ENCODE measurements at places on chromosomes 11 and 22.

DNA sequence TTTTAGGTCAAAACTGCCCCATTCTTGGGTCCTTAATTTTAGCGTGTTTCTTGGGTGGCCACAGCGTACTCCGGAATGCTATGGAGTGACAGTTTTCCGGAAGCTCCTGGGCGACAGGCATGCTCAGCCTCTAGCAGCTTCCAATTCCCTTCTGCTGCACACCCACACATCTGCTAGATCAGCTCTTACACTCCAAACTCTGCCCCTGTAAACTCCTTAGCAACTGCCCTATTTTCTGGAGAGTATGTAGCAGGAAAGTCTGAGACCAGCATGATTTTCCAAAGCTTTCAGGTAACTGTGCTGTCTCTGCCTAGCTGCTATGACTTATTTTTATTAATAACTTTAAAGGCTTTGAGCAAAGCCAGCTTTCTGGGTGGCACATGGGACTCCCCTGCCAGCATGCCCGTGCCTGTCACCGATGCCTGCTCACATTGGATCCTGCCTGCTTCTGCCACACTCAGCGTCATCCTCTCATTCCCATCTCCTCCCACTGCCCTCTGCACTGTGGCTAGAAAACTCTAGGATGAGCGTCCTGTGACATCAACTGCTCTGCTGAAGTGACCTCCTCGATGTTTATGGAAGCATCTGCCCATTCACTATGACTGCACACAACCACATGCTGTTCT lies 17.3 kb downstream of the TOLLIP start:
- DNase-seq, result no peak

- no peak for DNase-seq
Observed at GRCh38 chr11:64787526-64788320, 9.4 kb upstream of the SF1 start.

- DNase-seq, result no peak
Observed at GRCh38 chr22:36540867-36541642, 12.1 kb upstream of the EIF3D start.

GRCh38 chr22:29187831-29188230 lies 17.9 kb upstream of the EMID1 start:
- no peak for DNase-seq

DNA sequence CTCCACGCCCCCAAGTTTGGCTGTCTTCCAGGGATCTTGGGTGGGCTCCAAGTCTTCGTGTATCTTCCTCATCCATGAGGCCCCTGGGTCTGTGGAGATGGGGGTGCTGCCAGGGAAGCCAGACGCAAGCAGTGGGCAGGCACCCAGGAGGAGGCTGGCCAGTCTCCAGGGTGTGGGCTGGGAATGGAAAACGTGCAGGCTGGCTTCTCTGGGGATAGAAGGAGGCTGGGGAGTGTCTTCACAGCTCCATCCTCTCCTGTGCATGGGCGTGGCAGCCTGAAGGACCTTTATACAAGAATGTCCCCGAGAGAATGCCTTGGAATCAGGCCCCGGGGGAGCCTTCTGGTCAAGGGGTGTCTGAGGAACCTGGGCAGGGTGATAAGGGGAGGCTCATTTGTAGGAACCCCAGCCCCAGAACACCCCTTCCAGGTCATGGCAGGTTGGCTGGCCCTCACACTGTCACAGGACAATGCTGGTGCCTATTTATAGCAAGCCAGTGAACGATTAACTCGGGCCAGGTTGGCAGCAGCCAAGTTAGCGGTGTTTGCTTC lies 14.0 kb downstream of the SGSM1 start:
- no peak for DNase-seq

All from NCI-H1930 (cell line).